ENCODE measurements at places on chromosomes 4 and X.

GRCh38 chrX:38774249-38774648, 27.0 kb upstream of the MID1IP1 start:
- peak; percentile 10 for DNase-seq

DNA sequence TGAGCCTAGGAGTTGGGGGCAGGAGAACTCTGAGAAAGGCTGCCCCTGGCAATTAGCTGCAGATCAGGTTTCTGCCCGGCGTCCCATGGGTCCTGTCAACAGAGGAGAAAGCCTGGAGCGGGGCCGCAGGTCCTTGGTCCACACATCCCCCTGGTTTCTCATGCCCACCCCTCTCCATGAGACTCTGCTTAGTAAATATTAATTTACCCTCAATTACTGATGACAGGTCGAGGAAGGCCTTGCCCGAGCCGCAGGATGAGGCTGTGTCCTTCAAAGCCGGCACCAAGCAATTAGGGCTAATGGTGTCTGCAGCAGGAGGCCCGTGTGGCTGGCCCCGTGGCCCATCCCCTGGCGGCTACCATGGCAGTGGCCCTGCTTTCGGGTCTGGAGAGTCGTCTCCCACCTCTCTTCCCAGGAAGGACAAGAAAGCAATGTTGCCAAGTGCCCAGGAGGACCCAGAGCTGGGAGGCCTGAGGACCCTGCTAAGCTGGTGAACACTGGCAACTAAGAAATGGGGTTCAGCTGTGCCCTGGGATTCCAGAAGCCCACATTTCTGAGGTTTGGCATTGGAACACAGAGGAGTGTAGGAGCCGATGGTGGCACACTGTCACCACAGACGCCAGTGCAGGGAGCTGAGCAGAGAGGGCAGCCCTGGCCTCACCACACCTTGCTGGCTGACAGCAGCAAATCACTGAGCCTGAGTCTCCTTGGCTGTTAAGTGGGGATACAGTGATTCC, 114.6 kb downstream of the CPZ start:
- DNase-seq, result no peak

DNA sequence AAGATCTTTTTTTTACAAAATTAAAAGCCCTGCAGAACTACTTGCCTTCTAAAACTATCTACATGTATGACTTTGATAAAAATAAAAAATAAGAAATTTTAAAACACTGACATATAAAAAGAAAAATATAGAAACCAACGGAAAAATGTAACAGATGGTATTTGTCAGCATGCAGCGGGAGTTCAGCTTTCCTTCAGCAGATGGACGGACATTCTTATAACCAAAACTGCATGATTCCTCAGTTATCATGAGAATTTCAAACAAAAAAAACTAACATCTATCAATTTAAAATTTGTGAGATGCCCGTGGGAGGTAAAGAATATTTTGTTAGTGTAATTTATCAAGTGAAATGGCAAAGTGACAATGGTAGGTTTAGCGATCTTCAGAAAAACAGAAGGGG, 23.2 kb downstream of the RWDD4 start:
- DNase-seq, result no peak

DNA sequence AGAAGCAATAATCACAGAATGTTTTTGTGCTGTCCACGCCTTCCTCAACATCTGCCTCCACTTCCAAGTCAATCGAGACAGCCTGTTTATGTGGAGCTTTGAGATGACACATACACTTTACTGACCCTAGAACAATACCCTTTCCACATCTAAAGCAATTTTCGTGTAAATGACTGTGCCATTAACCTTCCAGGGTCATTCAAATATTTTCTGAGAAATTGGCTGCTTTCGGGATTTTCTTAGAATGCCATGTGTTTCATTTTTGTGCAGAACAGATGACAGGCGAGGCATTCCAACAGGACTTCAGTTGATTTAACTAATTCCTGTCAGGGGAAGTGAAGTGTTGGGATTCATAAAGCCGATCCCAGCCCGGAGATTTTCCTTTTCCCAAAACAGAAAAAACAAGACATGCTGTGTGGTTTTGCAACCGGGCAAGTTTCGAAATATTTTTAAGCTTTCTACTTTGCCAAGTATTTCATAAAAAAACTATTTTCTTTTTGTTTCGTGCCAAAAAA, 73.9 kb downstream of the SORBS2 start:
- peak; percentile 82 for DNase-seq

DNA sequence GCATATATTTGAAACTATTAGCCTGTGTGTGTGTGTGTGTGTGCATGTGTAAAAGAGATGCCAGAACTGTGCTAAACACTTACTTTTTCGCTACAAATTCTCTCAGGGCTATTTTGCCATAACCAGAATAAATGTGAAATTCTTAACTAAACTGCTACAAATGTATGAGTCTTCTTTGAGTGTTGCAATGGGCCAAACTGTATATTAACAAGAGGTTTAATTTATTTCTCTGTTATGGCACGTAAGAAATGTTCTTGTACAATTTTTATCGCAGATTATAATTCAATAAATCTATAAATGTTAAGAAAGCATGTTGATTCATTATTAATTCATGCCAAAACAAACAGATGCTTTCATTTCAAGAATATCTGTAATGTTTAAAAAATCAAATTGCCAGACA, 454.5 kb upstream of the PCDH7 start:
- DNase-seq, result no peak

GRCh38 chr4:7885216-7886006, 54.2 kb downstream of the AFAP1 start:
- DNase-seq, result no peak

DNA sequence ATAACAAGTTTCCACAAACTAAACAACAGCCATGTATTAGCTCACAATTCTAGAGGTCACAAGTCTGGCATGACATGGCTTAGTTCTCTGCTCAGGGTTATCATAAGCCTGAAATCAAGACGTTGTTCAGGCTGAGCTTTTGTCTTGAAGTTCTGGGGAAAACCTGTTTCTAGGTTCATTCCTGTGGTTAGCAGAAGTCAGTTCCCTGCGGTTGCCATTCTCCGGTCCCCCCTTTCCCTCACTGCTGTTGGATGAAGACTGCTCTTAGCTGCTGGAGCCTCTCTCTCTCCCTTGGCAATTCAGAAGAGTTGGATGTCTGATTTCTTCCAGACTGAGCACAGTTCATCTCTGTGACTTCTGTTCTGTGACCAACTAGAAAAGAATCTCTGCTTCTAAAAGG, 962.6 kb downstream of the PCDH7 start:
- no peak for DNase-seq

DNA sequence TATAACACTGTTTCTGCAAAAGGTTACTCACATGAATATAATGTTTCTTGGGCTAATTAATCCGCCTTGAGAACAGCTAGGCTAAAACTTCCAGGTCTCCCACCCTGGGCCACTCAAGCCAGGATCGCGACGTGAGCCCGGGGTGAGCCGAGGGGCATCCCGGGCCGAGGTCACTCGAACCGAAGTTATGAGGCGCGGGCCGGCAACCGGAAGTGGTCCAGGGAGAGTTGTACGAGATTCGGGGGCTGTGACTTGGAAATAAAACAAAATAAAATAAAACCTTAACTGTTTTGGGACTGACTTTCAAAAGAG, 317 bp downstream of the CMC4 start:
- DNase-seq, result no peak
